ENCODE measurements at places on chromosomes 3 and 15.
A peak's percentile ranks its signal among the peaks of the same experiment; 100 is the strongest.

GRCh38 chr3:149087208-149087607, 875 bp upstream of the HLTF start:
- DNase-seq, result no peak

GRCh38 chr3:53989946-53990345, 98.3 kb upstream of the SELENOK start:
- DNase-seq, result no peak

DNA sequence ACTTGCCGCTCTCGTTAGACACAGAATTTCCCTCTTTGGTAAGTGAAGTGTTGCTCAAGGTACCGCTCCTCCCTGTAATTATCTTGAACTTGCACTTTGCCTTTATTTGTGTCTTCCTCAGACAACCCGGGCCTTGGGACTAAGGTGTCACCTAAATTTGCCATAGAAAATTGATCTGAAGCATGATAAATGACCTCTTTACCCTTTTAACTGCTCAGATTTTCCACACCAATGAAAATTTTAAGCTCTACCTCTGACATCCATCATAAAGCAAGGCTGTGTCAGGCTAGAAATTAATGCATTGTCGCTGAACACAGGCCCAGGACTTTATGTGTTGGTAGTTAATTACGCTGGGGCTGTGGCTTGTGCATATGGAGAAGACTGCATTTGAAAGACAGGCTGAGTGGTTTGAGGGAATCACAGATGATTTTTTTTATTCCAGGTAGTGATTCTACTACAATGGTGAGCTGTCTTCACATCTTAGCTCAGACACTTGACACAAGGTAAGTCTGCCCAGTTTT, 199.6 kb upstream of the CHRM5 start:
- no peak for DNase-seq

DNA sequence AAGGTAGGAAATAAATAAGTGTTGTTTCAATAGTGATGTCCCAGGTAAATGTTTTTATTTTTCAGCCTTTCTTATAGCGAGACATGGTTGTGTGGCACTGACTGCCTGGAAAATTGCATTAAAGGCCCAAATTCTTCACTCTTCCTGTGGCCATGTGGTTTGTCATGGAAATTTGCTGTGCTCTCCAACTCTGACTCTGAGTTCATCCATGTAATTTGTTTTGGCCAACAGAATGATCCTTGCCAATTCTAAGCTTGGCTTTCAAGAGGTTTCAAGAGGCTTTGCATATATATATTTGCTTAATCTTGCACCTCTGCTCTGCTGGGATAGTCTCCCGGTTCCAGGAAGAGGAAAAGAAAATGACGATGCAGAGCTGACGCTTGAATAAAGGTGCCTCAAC, 107.5 kb upstream of the ARHGEF26 start:
- DNase-seq, result no peak

GRCh38 chr15:56038015-56038414, 44.6 kb upstream of the NEDD4 start:
- peak; percentile 46 for DNase-seq

DNA sequence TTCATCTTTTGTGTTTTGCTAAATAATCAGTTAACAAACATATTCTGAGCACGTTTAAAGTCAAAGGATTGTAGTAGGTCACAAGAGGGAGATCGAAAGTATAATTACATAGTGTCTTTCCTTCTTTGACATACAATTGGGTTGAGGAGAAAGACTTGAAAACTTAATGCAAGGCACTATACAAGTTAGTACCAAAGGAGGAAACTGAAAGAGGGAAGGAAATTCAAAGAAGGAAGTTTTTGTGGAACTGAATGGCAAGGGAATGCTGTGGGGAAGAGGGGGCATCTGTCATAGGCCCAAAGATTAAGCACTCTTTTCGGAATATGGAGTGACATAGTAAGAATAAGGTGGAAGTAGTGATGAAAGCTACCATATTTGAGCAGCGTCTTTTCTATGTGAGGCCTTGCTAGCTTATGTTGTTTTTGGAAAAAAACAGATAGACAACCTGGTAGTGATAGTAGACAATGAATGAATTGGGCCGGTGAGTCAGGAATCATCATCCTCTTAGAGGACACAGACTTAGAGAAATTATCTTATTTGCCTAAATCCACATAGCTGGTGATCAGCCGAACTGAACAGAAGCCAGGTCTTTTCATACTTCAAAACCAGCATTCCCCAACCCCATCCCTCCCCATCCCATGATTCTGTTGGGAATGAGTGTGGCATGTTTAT, 10.2 kb downstream of the MBNL1 start:
- DNase-seq, result no peak

GRCh38 chr15:90826886-90827435, 41.4 kb upstream of the FURIN start:
- DNase-seq, result no peak

DNA sequence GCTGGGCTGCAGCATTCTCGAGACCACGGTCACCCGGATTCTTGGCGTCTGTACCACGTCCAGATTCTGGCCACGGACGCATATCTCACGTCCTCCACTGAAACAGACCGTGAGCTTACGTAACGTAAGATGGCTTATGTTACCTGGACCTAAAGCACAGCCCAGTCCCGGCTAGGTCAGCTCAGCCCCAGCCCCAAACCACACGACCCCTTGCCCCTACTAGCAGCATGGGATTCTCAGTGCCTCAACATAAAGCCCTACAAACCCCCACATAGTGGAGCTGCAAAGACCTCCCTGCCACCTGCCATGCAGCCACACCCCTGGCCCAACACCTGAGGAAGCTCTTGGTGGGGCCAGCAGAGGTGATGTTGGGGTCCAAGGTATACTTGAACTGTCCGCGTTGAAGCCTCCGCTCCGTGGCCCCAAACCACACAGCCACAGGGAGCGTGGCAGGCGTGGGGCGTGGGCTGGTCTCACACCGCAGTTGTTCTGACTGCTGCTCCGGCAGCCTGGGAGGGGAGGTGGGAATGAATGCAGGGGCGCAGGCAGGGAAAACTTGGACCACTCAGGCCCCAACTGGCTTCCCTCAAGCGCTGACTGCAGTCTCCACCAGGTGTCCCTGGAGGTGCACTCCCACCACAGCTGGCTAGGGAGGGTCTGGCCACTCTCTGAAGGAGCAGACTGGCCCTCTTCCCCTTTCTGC, 14.5 kb downstream of the PLXNB1 start:
- DNase-seq, result no peak

GRCh38 chr3:12187448-12188327, 29.0 kb upstream of the TIMP4 start:
- DNase-seq, result no peak

DNA sequence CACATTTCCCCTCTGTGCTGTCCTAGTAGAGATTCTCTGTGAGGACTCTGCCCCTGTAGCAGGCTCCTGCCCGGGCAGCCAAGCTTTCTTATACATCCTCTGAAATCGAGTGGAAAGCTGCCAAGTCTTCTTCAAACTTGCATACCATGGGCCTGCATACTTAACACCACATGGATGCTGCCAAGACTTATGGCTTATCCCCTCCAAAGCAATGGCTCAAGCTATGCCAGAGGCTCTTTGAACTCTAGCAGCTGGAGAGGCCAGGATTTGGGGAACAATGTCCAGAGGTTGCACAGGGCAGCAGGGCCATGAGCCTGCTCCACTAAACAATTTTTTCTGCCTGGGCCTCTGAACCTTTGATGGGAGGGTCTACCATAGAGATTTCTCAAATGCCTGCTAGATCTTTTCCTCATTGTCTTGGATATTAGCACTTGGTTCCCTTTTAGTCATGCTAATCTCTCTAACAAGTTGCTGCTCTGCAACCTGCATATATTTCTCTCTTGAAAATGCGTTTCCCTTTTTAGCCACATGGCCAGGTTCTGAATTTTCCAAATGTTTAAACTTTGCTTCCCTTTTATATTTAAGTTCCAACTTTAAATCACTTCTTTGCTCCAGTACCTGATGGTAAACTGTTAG, 6.1 kb upstream of the PLSCR4 start:
- no peak for DNase-seq

- DNase-seq, result no peak
Observed at GRCh38 chr15:79086814-79087213, 3.8 kb downstream of the RASGRF1 start.

- no peak for DNase-seq
Observed at GRCh38 chr15:69896606-69897005, 201.1 kb downstream of the TLE3 start.

DNA sequence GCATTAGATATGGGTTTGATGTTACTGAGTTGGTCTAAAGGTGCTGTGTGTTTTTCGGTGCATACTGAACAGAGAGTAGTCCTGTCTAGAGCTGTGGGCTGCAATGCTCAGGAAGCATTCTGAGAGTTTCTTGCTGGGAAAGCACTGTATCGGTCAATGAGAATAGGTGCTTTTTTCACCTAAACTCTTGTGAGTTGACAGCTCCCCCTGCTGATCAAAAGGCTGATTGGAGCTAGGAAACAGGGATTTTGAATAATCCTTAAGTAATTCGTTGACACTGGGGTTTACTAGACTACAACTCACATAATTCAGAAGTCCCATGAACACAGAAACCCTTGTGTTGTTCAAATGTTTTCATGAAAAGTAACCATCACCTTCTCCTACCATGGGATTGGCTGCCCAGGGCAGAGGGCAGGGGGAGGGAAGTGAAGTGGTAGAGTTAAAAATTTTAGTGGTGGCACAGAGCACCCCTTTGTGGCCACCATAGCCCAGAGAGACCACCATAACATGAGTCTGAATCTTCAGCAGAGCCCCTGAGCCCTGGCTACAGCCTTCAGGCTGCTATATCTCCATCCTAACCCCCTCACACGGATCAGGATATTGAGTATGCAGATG, 13.0 kb upstream of the MANF start:
- peak; percentile 76 for DNase-seq

DNA sequence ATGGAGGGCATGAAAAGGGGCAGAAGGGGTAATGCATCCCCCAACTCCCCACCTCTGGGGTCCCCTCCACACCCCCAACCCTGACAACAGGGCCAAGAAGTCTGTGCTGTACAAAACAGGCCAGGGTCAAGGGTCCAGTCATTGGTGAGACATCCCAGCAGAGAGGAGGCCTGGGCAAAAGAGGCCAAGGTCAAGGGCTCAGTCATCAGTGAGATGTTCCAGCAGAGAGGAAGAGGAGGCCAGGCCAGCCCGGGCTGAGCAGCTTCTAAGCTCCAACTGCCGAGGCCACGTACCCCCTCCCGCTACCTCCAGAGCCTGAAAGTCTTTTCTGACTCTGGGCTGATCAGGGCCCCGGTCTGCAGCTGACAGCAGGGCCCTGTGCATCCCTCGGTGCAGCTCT, 52.4 kb downstream of the LHFPL4 start:
- DNase-seq, result no peak

DNA sequence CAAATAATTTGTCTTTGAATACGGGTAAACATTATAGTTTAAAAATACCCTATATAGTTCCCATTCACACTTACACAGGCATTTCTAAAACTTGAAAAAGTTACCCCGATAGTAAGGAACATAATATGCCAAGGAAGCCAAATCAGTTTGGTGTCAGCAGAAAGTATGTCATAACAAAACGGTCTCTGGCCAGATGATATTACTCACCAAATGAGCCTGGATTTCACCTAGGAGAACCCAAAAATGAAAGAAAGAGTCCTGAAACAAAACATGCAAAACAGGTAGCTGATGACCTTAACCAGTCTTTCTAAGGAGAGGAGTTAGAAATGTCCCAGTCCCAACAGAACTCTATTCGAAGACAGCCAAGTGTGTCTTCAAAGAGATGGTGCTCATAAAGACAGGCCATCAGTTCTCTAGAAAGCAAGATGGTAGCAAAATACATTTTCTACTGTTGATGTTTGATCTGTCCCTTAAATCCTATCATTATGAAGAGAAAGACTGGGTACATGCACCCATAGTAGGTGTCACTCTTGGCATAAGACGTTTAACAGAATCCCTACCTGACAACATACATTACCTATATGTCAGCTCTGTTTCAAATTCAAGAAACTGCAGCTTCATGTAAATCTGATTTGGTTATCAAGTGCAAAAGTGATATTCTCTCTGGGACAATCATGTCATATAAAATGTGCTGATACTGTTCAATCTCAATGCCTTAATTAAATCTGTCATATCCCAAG, 942.5 kb downstream of the ROBO1 start:
- no peak for DNase-seq

- DNase-seq, result peak; percentile 49
Observed at GRCh38 chr3:42961633-42962032, 17.5 kb upstream of the GASK1A start.

- DNase-seq, result no peak
Observed at GRCh38 chr3:134879990-134880389, 84.9 kb downstream of the EPHB1 start.

GRCh38 chr15:40037721-40038120, 1.3 kb downstream of the SRP14 start:
- DNase-seq, result no peak

GRCh38 chr15:87672309-87673288, 583.9 kb downstream of the NTRK3 start:
- DNase-seq, result no peak

- no peak for DNase-seq
Observed at GRCh38 chr3:111106993-111107661, 35.5 kb downstream of the NECTIN3 start.

GRCh38 chr3:4036046-4036445, 236.8 kb downstream of the LRRN1 start:
- DNase-seq, result no peak

- no peak for DNase-seq
Observed at GRCh38 chr3:72659596-72659995, 188.6 kb downstream of the SHQ1 start.

- DNase-seq, result no peak
Observed at GRCh38 chr3:22399566-22399965, 648.6 kb upstream of the ZNF385D start.

GRCh38 chr15:31129769-31130303, 28.3 kb upstream of the TRPM1 start:
- DNase-seq, result no peak

GRCh38 chr3:33037471-33037870, 59.5 kb downstream of the GLB1 start:
- no peak for DNase-seq

- DNase-seq, result no peak
Observed at GRCh38 chr3:148175214-148175613, 522.5 kb upstream of the AGTR1 start.

- DNase-seq, result no peak
Observed at GRCh38 chr3:136270179-136270578, 20.0 kb downstream of the PCCB start.

DNA sequence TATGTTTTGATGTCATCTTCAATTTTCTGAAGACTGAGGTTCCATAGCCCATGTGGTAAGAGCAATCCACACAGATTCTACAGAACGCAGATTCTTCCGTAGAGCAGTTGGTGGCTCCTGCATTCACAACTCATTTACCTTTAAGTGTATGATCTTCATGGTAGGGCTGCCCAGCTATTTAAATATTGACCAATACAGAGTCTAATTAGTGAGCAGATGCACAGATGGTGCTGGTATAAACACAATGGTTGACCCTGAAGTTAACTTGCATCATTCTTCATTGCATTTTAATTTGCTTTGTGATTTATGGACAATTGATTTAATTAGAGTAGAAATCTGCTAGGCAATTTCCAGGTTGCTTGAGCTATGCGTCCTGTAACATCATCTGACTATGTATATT, 269.2 kb downstream of the SQOR start:
- DNase-seq, result no peak

DNA sequence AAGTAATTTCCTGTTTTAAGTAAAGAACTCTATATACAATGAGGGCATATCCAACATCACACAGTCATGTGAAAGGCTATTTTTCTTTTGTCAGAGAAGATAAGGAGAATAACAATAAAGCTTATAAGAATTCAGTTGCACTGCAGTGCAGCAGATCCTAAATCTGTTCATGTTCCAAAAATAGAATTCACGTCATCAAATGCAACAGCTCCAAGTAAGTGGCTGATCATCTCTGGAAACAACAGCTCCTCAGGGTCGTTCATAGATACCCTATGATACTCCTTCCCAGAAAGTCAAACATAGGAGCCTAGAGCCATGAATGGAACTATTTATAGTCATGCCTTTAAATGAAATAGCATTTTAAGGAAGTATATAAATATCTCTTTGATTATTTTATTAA, 100.2 kb downstream of the FMN1 start:
- DNase-seq, result no peak
